ENCODE measurements at places on chromosomes 5 and 9. TPM values are rescaled to one million over a fixed set of nuclear protein-coding genes. Genes with fewer than 3 reads are reported as not detected.

GRCh38 chr9:1231998-1232919 is 182.1 kb downstream of the DMRT2 start:
- no peak for DNase-seq

DNA sequence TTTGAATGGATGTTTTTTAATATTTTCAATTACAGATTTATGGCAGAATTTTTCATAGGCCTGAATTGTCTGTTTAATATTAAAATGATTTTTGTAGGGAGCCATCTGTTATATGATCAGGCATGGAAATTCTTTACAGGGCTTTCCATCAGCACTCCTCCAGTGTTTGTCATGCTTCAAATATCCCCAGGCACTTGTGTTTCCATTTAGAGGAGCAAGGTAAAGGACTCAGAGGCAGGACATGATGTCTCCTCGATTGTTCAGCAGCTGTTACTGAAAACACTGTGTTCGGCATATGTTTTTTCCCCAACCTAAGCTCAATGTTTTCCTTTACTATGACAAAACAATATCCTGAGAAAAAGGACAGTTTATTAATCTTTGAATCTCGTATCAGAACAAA is 172.3 kb upstream of the RFX3 start:
- DNase-seq: no peak

GRCh38 chr5:149677731-149678130 is 52.4 kb upstream of the PPARGC1B start:
- no peak for DNase-seq

PCDHAC2 gene
- 1.9 TPM for total RNA-seq

C5orf63 gene
- total RNA-seq: 1.5 TPM

ANKRD18A gene
- 2.3 TPM for total RNA-seq

DNA sequence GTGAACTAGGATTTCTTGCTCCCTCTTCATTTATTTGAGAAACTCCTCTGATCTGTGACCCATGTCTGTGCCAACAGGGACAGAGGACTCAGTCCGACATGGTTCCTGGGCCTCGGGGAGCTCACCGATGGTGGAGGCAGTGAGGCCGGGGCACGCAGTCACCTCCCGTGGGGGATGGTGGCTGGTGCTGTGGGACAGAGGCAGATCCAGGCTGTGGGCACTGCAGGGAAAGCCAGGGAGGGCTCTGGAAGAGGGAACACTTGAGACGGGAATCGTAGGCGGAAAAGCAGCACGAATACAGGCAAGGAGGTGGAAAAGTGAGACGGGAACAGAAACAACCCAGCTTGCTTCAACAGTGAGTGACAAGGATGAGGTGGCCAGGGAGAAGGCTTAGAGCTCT is 127.8 kb downstream of the GABBR2 start:
- DNase-seq: no peak

DNA sequence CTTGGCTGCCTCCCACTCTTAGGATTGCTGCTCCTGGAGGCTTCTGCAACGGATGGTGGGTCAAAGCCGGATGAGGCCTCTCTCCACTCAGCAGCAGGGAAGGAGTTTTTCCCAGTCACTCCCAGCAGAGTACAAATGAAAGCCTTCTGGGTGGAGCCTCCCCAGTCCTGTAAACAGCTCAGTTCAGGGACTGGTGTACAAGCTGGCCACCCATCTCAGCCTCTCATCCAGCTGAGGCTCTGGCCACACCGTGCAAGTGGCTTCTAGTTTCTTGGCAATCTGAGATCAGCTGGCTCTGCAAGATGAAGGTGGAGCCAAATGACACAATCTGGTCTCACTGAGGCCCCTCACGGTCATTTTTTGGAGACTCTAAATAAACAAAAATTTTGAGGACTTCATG is 10.0 kb downstream of the GPX3 start:
- DNase-seq: no peak

DNA sequence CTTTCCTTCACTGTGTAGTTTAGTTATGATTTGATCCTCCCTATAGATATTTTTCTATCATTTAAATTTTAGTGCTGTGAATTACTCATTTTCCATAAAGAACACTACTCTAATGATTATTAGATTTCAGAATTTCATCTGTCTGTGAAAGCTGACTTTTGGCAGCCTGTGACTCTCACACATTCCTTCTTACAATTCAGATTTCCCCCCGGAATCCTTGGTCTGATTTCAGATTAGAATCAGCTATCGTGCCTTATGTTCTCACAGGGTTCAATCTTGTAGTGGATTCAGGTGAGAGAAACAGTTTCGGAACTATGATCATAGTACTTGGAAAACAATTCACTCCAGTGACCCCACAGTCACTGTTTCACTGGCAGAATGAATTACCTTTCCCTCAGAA is 26.2 kb downstream of the ZNF474 start:
- DNase-seq: no peak

- peak; percentile 79 for DNase-seq
Observed at GRCh38 chr9:120842685-120843485, at the start of gene PSMD5. Gene PSMD5, minus strand, starts transcription at chr9:120842922. Its CDS starts 13 bp downstream, at chr9:120842909.

FSTL4 gene
- 2.3 TPM for total RNA-seq

- DNase-seq: no peak
Observed at GRCh38 chr5:51414516-51414915, 31.3 kb downstream of the ISL1 start.

TLX3 gene
- total RNA-seq: not detected

RFESD gene
- total RNA-seq: 3.6 TPM

- DNase-seq: no peak
Observed at GRCh38 chr9:109934136-109934856, 154.3 kb downstream of the PALM2AKAP2 start.

DNA sequence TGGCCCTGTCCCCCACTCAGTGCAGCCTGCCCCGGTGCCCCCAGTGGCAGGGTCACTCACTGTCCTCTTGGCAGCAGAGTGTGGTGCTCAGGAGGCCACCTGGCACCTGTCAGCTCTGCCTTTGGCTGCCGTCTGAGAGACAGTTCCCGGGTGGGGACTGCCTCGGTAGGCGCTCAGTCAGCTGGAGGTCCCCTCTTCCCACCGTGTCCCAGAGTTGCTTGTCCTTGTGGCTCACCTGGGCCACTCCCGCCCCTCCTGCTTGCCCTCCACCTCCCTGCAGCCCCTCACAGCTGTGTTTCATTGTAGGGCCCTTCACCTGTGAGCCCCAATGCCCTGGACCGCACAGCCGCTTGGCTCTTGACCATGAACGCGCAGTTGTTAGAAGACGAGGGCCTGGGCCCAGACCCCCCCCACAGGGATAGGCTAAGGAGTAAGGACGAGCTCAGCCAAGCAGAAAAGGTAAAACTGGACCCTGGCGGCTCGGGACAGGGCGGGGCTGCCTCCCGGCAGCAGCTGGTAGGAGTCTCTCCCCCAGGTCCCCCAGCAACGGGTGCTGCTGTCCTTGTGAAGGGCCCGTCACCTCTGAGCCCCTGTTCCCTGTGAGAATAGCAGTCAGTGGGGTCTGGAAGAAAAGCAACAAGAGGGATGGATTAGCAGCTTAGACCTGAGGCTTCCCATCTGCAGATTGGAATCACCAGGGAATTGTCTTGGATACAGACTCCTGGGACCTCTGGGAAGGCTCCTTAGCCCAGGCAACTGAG is 122.7 kb downstream of the DAB2IP start:
- DNase-seq: no peak

ZNF879 gene
- total RNA-seq: 10.6 TPM

DNA sequence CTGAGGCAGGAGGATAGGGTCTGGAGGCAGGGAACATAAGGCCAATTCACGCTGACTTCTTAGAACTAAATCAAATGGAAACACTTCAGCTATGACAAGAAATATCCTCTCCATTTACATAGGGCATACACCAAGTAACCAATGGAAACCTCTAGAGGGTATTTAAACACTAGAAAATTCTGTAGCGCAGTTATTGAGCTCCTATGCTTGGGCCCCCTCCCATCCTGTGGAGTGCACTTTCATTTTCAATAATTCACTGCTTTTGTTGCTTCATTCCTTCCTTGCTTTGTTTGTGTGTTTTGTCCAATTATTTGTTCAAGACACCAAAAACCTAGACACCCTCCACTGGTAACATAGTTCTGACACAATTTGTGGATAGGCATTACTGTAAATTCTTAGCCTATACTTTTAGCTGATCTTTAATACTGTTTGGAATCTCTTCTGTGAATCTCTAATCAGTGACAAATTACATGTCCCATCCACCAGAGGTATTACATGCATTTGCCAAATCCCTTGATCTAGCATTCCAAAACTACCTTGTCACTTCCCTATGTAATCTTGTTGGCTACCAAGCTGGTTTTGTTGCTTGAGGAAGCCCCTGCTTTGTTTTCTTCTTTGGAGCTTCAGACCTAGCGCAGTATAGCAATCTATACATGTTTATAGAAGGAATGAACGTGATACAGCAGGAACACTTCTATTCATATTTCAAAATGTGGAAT is 61.6 kb downstream of the ST8SIA4 start:
- DNase-seq: no peak

PFN3 gene
- total RNA-seq: not detected

GRCh38 chr9:123996731-123997421 is 14.7 kb upstream of the LHX2 start:
- peak; percentile 42 for DNase-seq

PCDHB14 gene
- total RNA-seq: 7.4 TPM

DNA sequence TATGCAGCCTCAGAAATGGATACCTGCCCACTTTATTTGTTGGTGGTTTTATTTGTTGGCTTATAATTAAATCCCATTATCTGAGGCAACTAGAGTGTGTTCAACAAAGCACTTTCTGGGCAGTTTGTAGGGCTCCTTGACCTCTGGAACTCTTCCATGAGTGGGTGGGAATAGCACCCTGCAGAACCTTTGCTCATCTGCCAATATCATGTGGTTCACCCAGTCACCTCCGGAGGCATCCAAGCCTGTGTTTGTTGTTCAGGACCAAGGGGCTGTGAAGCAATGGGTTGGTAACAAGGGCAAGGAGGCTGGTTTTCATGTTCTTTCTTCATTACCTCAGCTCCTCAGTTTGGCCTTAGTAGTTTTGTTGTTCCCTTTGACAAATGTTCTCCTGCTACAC is 314.0 kb downstream of the NDUFS4 start:
- DNase-seq: no peak

REXO4 gene
- total RNA-seq: 24.9 TPM

SEMA6A gene
- total RNA-seq: 75.3 TPM

- DNase-seq: no peak
Observed at GRCh38 chr5:148466236-148466580, 82.5 kb downstream of the FBXO38 start.

BARHL1 gene
- 3.1 TPM for total RNA-seq

CATSPER3 gene
- total RNA-seq: not detected

GRCh38 chr5:115544043-115544435 is 536 bp downstream of the FEM1C start:
- no peak for DNase-seq

C9orf50 gene
- not detected for total RNA-seq
